Right renal pelvis (tissue), 4 donors: ENCODE measurements at places on chromosomes 6 and 20.

GRCh38 chr6:143746202-143747119 is 68.7 kb downstream of the PHACTR2 start:
- no peak for DNase-seq

GRCh38 chr6:127191716-127192115 is 73.2 kb downstream of the RSPO3 start:
- no peak for DNase-seq

DNA sequence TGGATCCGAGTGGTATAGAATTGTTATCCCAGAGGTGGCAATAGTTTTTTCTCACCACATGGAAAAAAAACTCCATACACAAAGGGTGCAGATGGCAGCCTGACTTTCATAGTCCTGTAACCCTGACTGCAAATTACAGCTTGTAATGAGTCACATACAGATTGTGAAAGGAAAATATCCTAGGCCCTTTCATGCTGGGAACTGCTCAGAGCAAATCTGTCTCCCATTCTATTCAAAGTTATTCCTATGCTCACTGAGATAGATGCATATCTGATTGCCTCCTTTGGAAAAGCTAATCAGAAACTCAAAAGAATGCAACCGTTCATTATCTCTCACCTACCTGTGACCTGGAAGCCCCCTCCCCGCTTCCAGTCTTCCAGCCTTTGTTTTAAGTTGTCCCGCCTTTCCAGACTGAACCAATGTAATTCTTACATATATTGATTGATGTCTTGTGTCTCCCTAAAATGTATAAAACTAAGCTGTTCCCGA is 108.7 kb upstream of the MAP3K4 start:
- DNase-seq = no peak

DNA sequence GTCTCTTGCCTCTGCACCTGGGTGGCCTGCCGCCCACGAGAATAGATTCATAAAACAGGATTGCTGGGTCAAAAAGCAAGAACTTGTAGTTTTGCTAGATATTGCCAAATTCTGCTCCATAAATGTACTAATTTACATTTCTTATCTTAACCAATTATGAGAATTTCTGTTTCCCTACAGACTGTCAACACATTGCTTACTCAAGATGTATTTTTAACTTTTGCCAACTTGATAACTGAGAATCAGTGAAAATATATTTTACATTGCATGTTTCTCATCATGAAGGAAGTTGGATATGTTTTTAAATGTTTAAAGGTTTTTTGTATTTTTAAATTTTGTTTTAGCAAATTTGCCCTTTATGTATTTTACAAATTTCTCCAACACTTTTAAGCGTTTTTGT is 664.8 kb downstream of the MMUT start:
- DNase-seq = no peak

- no peak for DNase-seq
Measured at GRCh38 chr20:10674684-10675449, 1.1 kb upstream of the JAG1 start.
